GM13977 (cell line): ENCODE measurements at places on chromosomes 3 and 15.

- DNase-seq = no peak
These were observed 257.5 kb upstream of the LRTM1 start for GRCh38 chr3:55185380-55185779.

- peak; percentile 50 for DNase-seq
These were observed 79.4 kb downstream of the FRMD4B start for GRCh38 chr3:69306239-69307185.

- DNase-seq = no peak
These were observed 9.2 kb upstream of the NME9 start for GRCh38 chr3:138338811-138339210.

DNA sequence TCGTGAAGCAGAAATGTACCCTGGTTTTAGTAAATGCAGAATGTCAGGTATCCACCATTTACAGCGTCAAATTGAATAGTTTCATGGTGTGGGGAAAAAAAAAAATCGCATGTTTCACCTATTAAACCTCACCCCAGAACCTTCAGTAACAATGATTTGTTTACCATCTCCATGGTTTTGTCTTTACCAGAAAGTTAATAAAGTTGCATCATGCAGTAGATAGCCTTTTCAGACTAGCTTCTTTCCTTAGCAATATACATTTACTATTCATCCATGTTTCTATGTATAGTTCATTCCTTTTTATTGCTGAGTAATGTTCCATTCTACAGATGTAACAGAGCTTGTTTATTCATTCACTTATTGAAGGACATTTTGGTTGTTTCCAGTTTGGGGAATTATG is 1066.1 kb downstream of the FHIT start:
- DNase-seq = no peak

GRCh38 chr3:113741086-113741485 is 5.0 kb downstream of the NAA50 start:
- no peak for DNase-seq

GRCh38 chr3:77141423-77141822 is 101.5 kb downstream of the ROBO2 start:
- DNase-seq = no peak

- DNase-seq = no peak
These were observed 77.5 kb downstream of the CCNL1 start for GRCh38 chr3:157082305-157082982.

GRCh38 chr3:145719114-145719513 is 441.9 kb downstream of the PLOD2 start:
- DNase-seq = no peak

GRCh38 chr3:162641317-162641716 is 1144.7 kb downstream of the OTOL1 start:
- DNase-seq = no peak

DNA sequence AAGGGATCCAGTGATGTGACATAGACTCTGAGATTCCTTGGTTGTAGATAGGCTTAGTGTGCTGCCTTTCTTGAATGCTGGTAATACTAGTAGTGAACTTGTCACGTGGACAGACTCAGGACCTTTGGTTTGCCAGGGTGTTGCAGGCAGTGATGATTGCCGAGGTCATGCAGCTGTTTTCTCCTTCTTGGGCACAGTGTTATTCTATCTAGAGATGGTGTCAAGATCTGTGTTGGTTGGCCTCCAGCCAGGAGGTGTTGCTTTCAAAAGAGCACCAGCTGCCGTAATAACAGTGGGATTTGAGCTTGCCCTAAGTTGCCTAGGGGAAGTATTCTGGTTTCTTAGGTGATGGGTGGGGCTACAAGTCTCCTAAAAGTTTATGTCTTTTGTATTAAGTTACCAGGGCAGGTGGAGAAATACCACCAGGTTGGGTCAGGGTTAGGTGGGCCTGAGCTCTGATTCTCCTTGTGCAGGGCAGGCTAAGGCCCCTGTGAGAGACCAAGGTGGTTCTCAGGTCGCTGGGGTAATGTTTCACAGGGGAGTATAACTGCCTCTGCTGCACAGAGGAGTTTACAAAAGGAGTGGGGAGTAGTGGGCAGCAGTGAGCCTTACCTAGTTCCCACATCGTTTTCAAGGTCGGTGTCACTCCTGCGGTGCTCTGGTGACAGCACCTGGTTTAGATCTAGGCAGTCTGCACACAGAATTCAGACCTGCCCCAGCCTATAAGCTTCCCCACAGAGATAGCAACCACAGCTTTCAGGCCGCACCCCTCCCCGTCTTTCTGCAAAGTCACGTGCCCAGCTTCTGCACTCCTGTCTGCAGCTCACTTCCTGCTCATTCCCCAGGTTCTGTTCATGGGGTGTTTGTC is 350.3 kb downstream of the DOCK3 start:
- DNase-seq = no peak

- no peak for DNase-seq
These were observed 13.2 kb upstream of the TRANK1 start for GRCh38 chr3:36957862-36958686.

DNA sequence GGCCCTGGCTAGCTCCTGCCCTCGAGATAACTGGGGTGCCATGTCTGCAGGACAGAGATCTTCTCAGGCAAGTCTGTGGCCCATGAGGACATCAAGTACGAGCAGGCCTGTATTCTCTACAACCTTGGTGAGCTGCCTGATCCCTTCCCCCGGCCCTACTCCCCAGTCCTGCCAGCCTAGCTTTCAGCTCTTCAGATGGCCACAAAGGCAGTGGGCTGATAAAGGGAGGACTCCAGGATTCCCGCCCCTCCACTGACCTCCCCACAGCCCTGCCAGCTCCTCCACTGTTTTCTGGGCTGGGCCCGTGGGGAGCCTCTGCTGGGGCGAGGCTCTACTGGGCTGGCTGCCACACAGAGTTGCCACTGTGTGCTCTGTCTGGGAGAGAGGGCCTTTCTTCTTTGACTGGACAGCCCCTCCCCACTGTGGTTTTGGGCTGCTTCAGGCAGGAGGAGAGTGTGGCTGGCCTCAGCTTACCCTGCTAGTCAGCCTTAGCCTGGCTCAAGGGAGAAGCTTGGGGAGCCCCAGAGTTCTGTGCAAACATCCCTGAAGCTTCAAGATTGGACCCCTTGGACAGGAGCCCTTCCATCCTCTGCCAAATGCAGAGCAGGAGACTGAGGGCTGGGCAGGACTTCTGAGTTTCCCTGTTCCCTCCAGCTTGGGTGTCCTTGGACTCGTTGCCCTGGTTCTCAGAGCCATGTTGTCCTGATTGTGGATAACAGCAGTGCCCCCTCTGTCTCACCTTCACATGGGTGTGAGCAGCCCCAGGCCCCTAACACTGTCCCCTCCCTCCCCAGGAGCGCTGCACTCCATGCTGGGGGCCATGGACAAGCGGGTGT is 24.4 kb downstream of the PTPN23 start:
- no peak for DNase-seq

GRCh38 chr3:193499801-193500485 is 54.8 kb downstream of the ATP13A4 start:
- DNase-seq = no peak

DNA sequence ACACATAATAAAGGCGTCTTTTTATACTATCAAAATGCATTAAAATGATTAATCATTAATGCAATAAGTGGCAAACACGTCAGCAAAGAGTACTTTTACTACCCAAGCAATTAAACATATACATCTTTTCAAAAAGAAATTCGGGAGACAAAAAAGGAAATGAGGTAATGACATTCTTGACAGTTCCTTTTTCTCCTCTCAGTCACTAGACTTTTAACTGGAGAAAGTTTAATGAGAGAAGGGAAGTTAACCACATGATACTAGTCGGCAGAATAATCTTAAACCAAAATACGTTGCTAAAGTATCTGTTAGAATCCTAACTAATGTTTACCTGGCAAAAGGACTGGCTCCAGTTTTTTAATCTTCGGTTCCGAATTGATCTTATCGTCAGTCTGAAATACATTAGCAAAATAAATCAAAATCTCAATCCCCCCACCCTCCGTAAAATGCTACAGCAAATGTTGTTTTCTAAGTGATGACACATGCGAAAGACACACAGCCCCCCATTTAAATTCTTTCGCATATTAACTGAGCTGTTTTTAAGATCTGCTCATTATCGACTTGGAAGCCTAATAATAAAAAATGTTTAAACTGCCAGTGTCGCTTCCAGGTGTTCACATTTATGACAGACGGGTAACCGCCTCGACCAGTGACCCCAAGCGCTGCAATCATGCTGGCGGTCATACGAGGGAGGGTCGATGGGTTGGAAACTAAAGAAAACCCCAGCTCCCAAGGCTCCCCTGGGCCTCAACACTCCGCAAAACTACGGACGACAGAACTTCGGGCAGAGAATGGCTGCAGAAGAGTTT is 778 bp downstream of the MTMR10 start:
- peak; percentile 28 for DNase-seq

DNA sequence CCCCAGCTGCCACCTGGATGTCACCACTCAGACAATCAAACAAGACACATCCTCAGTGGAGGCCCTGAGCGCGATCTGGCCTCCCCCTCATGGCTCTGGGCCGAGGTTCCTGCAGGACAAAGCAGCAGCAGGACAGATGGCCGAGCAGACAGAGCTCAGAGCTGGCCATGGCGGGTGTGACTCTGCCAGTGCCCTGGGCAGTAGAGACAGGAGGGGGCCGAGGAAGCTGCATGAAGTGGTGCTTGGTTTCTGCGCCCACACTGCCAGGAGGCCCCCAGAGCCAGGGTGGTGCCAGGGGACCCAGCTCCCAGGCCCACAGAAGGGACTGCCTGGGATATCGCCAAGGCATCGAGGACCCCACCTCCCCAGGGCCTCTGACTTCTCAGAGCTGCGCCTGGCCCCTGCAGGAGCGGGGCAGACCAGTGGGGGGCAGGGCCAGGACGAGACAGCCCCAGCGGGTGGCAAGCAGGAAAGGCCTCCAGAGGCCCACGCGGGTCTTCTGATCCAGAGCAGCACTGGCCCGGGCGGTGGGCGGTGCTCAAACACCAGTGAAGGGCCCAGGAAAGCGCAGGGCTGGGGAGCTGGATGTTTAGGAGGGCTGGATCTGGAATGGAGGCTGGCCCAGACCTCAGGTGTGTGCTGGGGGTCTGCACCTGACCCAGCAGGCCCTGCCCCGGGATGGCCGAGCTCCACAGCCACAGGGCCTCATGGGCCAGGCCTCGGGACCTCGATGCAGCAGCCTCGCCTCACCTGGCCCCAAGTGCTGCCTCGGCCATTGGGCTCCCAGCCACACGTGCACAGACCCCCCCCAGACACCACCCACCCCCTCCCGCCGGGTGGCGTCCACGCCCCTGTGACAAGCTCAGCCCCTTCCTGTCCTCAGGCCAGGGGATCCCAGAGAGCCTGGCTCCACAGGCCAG is 76.0 kb downstream of the GOLGA8G start:
- no peak for DNase-seq

DNA sequence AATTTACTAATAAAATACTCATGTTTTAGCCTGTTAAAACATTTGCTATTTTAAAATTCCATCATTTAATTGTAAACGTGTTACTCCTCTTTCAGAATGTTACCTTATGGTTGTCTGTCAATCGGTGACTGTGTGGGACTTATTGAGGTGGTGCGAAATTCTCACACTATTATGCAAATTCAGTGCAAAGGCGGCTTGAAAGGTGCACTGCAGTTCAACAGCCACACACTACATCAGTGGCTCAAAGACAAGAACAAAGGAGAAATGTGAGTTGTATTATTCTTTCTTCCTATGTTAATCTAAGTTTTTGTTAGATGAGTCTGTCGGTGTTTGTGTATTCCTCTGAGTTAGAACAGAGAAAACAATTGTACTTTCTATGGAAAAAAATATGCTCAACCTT is 21.7 kb downstream of the KCNMB3 start:
- DNase-seq = no peak

GRCh38 chr3:159146856-159147435 is 345.1 kb downstream of the MFSD1 start:
- no peak for DNase-seq

GRCh38 chr3:183428447-183429211 is at the start of gene MCF2L2:
MCF2L2 (minus strand) TSS chr3:183428619; CDS start chr3:183427977, 642 bp downstream.
- DNase-seq = peak; percentile 88

- no peak for DNase-seq
These were observed 22.2 kb downstream of the SMAD3 start for GRCh38 chr15:67087507-67088172.

DNA sequence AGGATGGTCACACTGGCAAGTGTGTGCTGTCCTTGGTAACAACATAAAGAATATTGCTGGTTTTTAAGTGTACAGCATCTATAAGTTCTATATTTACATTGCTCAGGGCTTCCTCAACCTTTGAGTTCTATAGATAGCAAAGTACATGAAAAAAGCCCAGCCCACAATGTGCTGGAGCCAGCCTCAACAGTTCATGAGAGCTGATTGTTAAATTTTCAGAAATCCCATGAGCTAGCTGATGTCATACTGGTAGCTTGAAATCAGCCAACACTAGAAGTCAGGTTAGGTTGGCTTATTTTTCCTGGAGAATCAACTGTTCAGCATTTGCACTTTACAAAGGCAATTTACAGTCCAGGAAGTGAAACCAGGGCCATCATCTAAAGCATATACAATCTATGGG is 102.8 kb downstream of the STRIT1 start:
- DNase-seq = no peak

- no peak for DNase-seq
These were observed 364.0 kb downstream of the ZIC1 start for GRCh38 chr3:147773116-147773630.

DNA sequence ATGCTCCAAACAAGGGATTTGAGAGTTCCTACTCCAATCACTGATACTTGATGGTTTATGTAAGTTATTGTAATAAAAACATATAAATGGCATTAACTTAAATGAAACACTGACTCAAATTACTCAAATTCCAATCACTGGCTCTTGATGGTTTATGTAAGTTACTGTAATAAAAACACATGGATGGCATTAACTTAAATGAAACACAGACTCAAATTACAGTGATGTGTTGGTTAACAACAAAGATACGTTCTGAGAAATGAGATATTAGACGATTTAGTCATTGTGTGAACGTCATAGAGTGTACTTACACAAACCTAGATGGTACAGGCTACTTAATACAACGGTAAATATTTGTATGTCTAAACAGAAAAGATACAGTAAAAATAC is 6.6 kb downstream of the MOBP start:
- no peak for DNase-seq

DNA sequence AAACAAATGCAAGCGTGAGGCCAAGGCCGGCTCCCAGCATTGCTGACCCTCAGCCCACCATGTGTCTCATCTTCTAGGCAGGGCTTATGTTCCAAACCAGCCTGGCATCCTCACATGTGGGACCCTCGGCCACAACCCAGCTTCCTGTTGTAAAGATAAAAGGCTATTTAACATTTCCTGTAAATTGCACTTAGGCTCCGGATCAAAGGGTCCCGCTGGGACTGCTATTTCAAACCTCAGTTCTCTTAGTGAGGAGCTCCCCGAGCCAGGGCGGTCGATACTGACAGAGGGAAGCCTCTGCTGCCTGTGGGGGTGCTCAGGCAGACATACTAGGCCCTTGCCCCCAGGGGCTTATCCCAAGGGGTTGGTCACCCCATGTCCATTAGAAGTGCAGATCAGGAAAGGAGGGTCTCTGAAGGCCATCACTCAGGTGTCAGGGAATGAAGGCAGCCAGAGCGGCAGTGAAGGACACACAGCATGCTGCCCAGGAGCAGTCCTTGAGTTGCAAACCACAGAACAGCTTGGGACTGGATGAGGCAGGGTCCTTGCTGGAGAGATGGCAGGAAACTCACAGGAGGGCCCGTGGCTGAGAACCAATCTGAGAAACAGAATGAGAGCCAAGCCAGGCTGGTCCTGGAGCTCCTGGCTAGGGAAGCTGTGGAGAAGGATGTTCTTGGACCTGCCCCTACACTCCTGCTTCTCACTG is 239.9 kb downstream of the TLE3 start:
- no peak for DNase-seq
